Progenitor cell of endocrine pancreas (in vitro differentiated cells): ENCODE measurements at places on chromosomes 4 and X. TPM values are rescaled to one million over a fixed set of nuclear protein-coding genes. Genes with fewer than 3 reads are reported as not detected.

The CENPU gene
- total RNA-seq: 39.2 and 39.7 TPM in 2 replicates

The KCND1 gene
- 8.0 and 8.2 TPM in 2 replicates for total RNA-seq

The MAGEA8 gene
- total RNA-seq: 0.22 TPM in 1 of 2 replicates, not detected in the other

The ARSD gene
- 76.8 and 82.1 TPM in 2 replicates for total RNA-seq

The MCF2 gene
- total RNA-seq: 0.31 TPM in 1 of 2 replicates, not detected in the other

The GPR82 gene
- not detected in 2 replicates for total RNA-seq

The ASB5 gene
- total RNA-seq: 0.50 and 0.84 TPM in 2 replicates

DNA sequence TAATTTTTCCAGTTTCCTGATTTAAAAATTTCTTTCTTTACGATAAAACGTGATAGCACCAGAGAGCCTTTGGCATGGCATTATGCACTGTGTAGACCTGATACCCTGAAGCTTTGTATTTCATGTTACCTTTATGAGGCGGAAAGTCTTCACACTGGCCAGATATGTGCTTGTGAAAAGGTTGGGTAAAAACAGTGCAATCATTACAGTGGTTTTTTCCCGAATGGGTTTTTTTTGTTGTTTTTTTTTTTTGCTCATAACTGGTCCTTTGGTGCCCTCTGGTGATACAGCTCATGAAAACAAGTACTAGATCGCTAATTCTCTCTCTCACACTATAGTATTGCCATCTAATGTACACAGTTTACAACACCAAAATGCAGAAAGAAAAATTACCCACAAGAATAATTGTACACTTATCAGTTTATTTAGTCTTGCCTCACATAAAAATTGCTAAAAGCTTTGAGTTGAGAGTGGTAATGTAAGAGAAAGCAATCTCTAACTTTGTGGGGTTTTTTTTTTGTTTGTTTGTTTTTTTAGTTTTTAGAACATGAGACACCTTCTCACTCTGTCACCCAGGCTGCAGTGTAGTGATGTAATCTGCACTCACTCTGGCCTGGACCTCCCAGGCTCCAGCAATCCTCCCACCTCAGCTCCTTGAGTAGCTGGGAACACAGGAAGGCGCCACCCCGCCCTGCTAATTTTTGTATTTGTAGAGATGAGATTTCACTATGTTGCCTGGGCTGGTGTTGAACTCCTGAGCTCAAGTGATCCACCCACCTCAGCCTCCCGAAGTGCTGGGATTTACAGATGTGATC, 21.3 kb downstream of the SPCS3 start:
- no peak overlapping the region for H3K27ac ChIP-seq
- no peaks in the 10 kb centered on the region for H3K27me3 ChIP-seq
- peaks cover 10% of the 10 kb centered on the region for H3K36me3 ChIP-seq
- no peak overlapping the region for H3K4me3 ChIP-seq
- H3K4me1 ChIP-seq: peaks cover 19% of the 10 kb centered on the region

DNA sequence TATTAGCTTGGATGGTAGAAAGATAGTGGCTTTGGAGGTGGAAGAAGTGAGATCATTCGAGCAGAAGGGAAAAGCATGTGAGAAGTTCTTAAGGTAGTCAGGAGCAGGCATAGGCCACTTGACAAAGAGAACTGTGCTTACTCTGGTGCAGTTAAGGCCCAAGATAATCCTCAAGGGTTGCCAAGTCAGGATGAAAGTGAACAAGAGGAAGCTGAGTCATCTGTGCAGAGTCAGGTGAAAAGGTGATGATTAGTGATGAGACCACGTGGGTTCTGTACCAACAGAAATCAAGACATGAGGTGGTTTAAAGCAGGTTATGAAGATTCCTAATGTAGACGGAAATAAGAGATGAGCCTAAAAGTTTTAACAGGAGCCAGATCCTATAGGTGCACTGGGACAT, 369.8 kb downstream of the DTHD1 start:
- no peak overlapping the region for H3K27ac ChIP-seq
- H3K27me3 ChIP-seq: no peaks in the 10 kb centered on the region
- H3K36me3 ChIP-seq: no peaks in the 10 kb centered on the region
- no peak overlapping the region for H3K4me3 ChIP-seq
- no peaks in the 10 kb centered on the region for H3K4me1 ChIP-seq

DNA sequence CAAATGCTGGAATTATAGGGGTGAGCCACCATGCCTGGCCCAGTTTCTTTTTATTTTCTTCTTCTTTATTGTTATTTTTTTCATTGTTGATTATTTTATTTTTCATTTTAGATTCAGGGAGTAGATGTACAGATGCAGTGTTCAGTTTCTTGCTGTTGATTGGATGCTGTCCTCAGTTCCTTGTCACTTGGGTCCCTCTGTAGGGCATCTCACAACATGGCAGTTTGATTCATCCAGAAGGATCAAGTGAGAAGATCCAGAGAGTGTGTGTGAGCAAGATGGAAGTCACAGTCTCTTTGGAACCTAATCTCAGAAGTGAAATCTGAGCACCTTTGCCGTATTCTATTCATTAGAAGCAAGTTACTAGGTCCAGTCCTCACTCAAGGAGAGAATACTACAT, 20.9 kb downstream of the HMGB3 start:
- no peaks in the 10 kb centered on the region for H3K36me3 ChIP-seq
- no peak overlapping the region for H3K4me3 ChIP-seq
- no peak for DNase-seq
- H3K27ac ChIP-seq: no peak overlapping the region

DNA sequence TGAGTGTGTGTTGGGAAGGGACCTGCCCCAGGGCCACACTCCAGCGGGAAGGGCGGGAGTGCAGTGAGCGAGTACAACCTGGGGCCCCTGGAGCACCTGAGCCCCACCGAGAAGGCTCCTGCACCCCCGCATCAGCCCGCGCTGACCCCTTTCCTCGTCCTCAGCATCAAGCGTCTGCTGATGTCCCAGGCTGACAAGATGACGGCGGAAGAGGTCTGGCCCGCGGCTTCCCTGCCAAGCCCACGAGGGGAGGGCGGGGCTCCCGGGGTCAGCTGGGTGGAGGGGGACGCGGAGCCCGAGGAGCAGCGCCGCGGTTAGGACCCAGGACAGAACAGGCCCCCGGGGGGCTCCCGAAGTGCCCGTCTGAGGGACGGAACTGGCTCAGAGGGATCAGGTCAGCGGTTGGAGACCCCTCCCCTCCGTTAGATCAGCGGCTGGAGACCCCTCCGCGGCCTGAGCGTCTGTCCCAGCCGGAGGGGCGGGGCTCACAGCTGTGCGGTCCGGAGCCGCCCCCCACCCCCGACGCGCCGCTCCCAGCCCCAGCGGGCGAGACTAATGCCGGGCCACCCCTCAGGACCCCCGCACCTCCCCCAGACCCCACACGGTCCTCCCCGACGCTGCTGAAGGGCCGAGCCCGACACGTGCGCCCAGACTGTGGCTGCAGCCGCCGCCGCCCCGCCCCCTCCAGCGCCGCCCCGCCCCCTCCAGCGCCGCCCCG, 6.7 kb downstream of the MYL5 start:
- DNase-seq: no peak
- no peak overlapping the region for H3K27ac ChIP-seq
- H3K4me1 ChIP-seq: no peaks in the 10 kb centered on the region
- H3K36me3 ChIP-seq: no peaks in the 10 kb centered on the region
- no peaks in the 10 kb centered on the region for H3K27me3 ChIP-seq
- H3K4me3 ChIP-seq: peak overlapping the region; percentile 47

- H3K27me3 ChIP-seq: no peaks in the 10 kb centered on the region
- DNase-seq: no peak
- no peak overlapping the region for H3K27ac ChIP-seq
- no peaks in the 10 kb centered on the region for H3K36me3 ChIP-seq
- H3K4me3 ChIP-seq: no peak overlapping the region
These were observed 527.2 kb upstream of the EPHA5 start for GRCh38 chr4:66197451-66197850.

DNA sequence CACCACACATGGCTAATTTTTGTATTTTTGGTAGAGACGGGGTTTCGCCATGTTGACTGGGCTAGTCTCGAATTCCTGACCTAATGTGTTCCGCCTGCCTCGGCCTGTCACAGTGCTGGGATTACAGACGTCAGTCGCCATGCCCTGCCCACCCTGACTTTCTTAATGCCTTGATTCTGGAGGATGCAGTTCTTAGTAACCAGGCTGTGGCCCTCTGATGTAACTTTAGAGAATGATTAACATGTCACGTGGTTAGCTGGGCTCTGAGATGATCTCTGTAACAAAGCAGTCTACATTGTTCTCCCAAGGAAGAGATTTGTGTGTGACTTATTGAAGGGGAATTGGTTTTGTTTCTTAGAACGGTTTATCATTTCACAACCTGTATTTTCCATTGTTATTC, 30.6 kb downstream of the ANK2 start:
- H3K27ac ChIP-seq: no peak overlapping the region
- no peaks in the 10 kb centered on the region for H3K27me3 ChIP-seq

DNA sequence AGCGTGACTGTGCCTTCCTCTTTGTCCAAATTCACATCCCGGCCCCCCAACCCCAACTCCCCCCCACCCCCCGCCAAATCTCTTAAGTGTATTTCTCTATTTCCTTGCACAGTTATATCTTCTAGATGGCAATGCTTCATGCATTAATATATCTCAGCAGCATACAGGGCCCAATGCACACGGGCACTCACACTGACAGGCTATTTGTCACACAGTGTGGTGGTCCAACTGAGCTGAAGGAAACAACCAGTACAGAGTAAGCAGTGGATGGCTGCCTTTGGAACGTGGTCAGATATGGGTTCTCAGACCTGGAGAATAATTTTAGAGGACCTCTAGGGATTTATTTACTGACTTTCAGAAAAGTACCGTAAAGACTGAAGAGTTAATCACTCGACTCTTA, 681 bp downstream of the EXOC1 start:
- H3K27ac ChIP-seq: peak overlapping the region; percentile 94
- H3K4me3 ChIP-seq: no peak overlapping the region
- H3K4me1 ChIP-seq: peaks cover 2% of the 10 kb centered on the region
- H3K36me3 ChIP-seq: peaks cover 4% of the 10 kb centered on the region

DNA sequence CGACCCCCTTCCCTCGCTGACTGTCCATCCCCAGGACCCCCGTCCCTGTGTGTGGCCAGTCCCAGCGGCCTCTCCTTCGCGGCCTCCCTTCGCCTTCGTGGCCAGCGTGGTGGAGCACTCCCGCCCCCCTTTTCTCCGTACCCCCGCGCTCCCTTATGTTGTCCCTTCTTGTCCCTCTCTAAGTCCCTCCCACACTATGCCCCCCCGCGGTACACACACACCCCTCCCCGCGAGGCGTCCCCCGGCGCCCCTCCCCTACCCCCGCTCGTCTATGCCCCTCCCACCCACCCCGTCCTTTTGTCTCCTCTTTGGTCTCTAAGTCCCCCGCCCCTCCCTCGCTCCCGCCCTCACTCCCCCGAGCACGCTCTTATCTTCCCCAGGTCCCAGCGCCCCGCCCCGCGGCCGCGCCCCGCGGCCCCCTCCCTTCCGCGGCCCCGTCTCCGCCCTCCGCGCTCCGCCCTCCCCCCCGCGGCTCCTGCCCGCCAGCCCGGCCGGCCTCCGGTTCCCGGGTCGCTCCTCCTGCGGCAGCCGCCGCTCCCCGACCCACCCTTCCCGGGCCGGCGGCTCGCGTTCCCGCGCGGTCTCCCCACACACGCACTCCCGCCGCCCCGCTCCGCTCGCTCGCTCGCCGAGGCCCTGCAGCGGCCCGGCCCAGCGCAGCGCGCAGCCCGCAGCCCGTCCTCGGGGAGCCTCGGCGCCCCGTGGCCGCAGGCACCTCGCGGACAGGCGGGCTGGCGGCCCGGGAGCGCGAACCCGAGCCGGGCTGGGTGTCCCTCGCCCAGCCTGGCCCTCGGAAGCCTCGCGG, 26.3 kb downstream of the UTP14A start:
- H3K4me1 ChIP-seq: peaks cover 6% of the 10 kb centered on the region
- DNase-seq: peak; percentile 55
- H3K36me3 ChIP-seq: peaks cover 5% of the 10 kb centered on the region
- H3K27me3 ChIP-seq: peaks cover 29% of the 10 kb centered on the region
- H3K27ac ChIP-seq: peak overlapping the region; percentile 78

GRCh38 chr4:188976644-188977115, 837.4 kb downstream of the TRIML1 start:
- peak overlapping the region; percentile 98 for H3K27ac ChIP-seq
- no peak for DNase-seq
- peak overlapping the region; percentile 28 for H3K4me3 ChIP-seq
- peaks cover 20% of the 10 kb centered on the region for H3K4me1 ChIP-seq
- no peaks in the 10 kb centered on the region for H3K27me3 ChIP-seq

- no peak overlapping the region for H3K27ac ChIP-seq
- no peaks in the 10 kb centered on the region for H3K27me3 ChIP-seq
- no peak overlapping the region for H3K4me3 ChIP-seq
- H3K4me1 ChIP-seq: peaks cover 13% of the 10 kb centered on the region
These were observed 10.5 kb downstream of the VEGFC start for GRCh38 chr4:176782191-176782590.

GRCh38 chr4:148055844-148056243, 324.0 kb downstream of the ARHGAP10 start:
- no peak for DNase-seq
- H3K36me3 ChIP-seq: no peaks in the 10 kb centered on the region
- H3K4me3 ChIP-seq: no peak overlapping the region
- no peaks in the 10 kb centered on the region for H3K27me3 ChIP-seq
- peaks cover 10% of the 10 kb centered on the region for H3K4me1 ChIP-seq
- no peak overlapping the region for H3K27ac ChIP-seq

DNA sequence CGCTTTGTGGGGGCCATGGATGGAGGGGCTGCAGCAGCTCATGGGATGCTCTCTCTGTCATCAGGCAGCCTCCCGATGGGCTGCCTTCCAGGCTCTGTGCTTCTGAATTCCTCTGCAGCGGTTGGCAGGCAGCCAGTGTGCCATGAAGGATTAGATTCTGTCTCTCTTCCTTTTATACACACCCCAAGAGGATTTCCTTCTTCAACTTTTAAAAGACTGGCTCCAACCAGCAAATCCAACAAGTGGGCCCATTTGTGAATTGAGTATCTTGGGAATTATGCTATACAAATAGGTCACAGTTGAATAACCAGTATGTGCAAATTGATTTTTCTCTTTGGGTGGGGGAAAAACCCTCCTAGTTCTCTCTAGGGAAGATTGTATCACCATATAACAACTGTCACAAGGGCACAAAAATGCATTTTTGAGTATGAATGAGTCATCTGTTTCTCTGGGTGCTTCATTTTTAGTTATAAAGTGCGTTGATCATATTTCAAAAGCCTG, 96.8 kb upstream of the FAT1 start:
- H3K4me3 ChIP-seq: no peak overlapping the region
- H3K27ac ChIP-seq: no peak overlapping the region
- no peak for DNase-seq
- no peaks in the 10 kb centered on the region for H3K27me3 ChIP-seq

GRCh38 chr4:124993838-124994237, 281.3 kb upstream of the ANKRD50 start:
- H3K27me3 ChIP-seq: no peaks in the 10 kb centered on the region
- H3K27ac ChIP-seq: no peak overlapping the region
- H3K4me3 ChIP-seq: no peak overlapping the region
- DNase-seq: no peak
- no peaks in the 10 kb centered on the region for H3K36me3 ChIP-seq
- H3K4me1 ChIP-seq: peaks cover 19% of the 10 kb centered on the region

DNA sequence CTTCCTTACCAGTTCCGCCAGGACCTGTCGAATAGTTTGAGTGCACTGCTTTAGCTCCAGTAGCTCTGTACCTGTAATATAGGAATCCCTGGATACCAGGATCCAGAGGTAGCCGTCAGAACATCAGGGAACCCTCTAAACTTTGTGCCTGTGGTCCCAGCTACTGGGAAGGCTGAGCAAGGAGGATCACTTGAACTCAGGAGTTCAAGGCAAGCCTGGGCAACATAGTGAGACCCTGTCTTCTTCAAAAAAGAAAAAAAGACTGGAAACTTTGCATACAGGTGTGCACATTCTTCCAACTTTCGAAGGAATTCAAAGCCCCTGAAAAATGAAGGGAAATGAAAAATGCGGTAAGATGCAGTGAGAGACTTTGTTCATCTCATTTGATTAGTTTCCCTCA, 32.6 kb upstream of the FAM193A start:
- peak overlapping the region; percentile 71 for H3K27ac ChIP-seq
- no peaks in the 10 kb centered on the region for H3K27me3 ChIP-seq
- H3K4me3 ChIP-seq: no peak overlapping the region

- H3K27me3 ChIP-seq: no peaks in the 10 kb centered on the region
- no peaks in the 10 kb centered on the region for H3K36me3 ChIP-seq
- no peak overlapping the region for H3K27ac ChIP-seq
- no peaks in the 10 kb centered on the region for H3K4me1 ChIP-seq
- DNase-seq: no peak
These were observed 913.3 kb downstream of the PDHA2 start for GRCh38 chr4:96753216-96753615.
